ENCODE measurements at places on chromosomes 7 and 10. TPM values are rescaled to one million over a fixed set of nuclear protein-coding genes. Genes with fewer than 3 reads are reported as not detected.

DNA sequence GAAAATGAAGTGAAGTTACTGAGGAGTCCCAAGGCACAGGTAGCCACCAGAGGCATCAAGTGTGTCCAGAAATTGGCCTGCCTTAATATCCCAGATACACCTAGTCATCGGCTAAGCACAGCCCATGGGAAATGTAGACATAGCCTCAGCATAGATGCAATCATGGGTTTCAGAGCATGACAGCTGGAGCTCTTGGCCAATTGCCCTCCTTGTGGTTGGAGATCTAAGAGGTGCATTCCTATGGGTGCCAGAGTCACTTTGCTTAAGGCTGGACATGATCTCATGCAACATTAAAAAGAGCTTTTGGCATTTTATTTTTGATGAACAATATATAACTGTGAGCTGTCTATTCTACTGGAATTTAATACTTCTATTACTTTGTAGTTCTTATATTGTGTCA is 758.0 kb upstream of the LRRTM3 start:
- DNase-seq, result no peak

DNA sequence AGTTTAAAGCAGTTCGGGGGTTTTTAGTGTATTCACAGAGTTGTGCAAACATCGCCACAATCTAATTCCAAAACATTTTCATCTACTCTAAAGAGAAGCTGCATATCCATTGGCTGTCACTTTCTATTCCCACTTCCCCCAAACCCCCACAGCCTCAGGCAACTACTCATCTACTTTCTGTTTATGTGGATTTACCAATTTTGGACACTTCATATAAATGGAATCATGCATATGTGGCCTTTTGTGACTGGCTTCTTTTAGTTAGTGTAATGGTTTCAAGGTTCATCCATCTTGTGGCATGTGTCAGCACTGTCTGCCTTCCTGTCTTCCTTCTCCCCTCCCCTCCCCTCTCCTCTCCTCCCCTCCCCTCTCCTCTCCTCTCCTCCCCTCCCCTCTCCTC is 78.5 kb upstream of the FZD1 start:
- DNase-seq, result no peak

DNA sequence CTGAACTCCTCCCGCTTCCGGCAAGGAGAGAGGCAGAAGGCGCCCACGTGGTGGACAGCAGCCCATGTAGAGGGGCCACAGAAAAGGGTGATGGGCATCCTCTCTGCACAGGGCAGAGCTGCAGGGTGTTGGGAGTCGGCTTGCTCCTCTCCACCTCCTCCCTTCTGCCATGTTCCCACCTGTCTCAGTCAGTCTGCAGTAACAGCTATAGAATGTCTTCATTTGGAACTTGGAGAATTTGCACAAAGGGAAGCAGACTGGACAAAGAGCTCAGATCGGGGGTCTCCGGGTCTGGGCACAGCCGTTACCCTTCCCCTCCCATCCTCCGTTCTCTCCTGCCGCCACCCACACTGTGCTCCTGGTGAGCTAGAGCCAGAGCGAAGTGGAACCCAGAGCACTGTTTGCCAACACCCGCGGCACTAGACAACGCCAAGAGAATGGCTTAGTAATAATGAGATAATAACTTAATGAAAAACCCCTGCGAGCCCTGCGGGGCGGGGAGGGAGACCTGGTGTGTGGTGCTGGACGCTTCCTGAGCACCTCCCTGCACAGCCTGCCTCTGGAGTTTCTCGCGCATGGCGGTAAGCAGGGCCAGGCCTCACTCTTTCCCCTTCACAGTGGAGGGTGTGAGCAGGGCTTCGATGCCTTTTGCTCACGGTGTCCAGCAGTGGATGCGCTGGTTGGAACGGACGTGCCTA is 254.7 kb downstream of the PAXIP1 start:
- no peak for DNase-seq

The SPDYE1 gene
- not detected for total RNA-seq

The AS3MT gene
- 17.5 TPM for total RNA-seq

The PDSS1 gene
- total RNA-seq, result 7.4 TPM

The CRPPA gene
- total RNA-seq, result 13.6 TPM
